ENCODE measurements at places on chromosomes 5 and 9.

DNA sequence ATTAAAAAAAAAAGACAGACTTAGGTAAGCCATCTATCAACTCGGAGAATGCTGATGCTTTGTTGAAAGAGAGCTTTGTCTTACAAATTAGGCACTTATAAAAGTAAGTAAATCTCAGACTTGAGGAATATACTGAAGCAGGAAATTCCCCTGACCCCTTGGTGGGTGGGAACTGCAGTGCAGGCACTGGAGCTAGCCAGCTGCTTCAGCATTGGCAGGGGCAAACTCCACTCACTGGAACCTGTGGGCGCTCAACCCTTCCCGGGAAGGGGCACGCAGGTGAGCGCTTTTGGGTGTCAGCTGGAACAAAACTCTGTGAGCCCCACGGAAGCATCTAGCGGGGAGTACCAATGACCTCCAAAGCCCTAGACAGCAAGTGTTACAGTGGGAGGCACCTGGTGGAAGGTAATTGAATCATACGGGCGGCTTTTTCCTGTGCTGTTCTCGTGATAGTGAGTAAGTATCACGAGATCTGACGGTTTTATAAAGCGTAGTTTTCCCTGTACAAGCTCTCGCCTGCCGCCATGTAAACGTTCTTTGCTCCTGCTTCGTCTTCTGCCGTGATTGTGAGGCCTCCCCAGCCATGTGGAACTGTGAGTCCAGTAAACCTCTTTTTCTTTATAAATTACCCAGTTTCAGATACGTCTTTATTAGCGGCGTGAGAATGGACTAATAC is 628.0 kb upstream of the CDH18 start:
- no peak for DNase-seq

GRCh38 chr9:34985311-34985899 is 4.1 kb upstream of the DNAJB5 start:
- DNase-seq: peak; percentile 58

DNA sequence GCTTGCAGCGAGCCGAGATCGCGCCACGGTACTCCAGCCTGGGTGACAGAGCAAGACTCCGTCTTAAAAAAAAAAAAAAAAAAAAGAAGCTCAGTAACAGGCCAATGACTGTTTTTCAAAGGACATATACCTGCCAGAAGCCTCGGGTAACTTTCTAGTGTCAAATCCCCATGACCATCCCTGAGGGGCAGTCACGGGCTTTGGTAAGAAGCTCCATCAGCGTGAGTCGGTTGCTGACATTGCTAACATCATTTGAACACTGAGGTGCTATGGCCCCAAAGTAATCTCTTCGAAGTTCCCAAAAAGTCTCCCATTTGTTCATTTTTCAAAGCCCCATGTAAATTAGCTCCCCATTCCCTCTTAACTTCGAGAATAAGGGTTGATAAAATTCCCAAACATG is 11.6 kb downstream of the NAIP start:
- DNase-seq: no peak

DNA sequence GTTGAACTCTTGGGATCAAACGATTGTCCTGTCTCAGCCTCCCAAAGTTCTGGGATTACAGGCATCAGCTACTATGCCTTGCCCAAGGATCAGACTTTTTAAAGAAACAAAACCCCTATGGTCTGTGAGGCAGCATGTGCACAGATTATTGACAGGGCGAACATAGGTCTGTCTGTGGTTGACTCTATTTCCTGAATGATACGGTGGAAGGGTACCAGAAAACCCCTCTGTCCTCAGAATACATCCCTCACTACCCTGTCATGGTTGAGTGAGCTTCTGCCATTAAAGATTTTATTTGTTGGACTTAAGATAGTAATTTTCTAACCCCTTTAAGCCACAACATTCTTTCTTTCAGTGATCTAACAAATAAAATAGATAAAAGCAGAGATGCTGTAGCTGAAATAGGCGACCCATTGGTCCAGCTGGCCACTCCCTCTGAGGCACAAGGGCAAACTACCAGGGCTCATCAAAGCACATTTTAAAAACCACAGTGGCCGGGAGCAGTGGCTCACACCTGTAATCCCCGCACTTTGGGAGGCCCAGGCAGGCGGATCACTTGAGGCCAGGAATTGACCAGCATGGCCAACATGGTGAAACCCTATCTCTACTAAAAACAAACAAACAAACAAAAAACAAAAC is 84.9 kb upstream of the ANKRD55 start:
- DNase-seq: no peak

DNA sequence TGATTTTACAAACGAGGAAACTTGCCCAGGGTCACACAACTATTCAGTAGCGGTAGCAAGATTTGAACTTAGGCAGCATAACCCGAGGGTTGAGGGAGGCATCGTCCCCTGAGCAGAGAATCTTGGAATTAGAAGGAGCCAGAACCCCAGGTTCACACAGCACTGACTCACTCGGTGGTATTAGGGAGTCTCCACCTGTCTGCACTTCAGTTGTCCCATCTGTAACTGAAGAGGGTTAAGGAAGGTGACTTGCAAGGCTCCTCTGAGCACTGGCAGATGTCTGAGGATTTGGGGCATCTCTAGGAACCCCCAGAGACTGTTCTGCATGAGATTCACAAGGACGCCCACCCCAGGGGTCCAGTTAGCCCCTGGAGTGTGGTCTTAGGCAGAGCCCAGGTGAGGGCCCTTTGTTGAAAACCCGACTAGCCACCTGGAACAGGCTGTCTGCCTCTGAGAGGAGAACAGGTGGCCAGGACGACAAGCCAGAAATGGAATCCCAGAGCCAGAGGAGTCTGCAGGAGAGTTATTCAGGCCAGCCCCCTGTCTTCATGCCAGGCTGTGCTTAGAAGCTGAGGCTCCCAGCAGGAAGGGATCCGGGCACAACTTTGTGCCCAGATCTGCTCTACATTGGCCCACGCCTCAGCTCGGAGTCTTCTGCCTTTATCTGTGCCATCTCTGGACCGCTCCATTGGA is 50.0 kb upstream of the ORM1 start:
- no peak for DNase-seq

- no peak for DNase-seq
Observed at GRCh38 chr9:107131108-107131799, 151.8 kb upstream of the RAD23B start.

GRCh38 chr5:85823462-85824426 is 794.0 kb upstream of the COX7C start:
- DNase-seq: no peak

DNA sequence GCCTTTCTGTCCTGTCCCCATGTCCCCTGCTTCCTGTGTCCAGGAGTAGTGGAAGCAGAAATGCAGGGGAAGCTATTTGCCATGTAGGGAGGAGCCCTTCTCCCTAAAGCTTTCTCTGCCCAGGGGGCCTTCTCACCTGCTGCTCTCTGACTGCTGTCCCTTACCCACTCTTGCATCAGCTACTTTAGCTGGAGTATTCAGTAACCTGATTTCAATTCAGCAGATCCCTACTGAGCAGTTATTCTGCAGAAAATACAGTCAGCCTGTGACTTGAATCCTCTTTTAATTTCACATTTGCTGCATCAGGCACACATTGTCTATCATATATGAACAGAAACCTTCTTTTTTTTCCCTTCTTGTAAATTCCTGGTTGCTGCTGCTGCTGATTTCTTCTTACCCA is 90.4 kb downstream of the MVB12B start:
- DNase-seq: no peak

- no peak for DNase-seq
Observed at GRCh38 chr5:179142434-179143198, 82.4 kb downstream of the ZNF354C start.

- no peak for DNase-seq
Observed at GRCh38 chr5:143641549-143642355, 170.2 kb upstream of the HMHB1 start.

DNA sequence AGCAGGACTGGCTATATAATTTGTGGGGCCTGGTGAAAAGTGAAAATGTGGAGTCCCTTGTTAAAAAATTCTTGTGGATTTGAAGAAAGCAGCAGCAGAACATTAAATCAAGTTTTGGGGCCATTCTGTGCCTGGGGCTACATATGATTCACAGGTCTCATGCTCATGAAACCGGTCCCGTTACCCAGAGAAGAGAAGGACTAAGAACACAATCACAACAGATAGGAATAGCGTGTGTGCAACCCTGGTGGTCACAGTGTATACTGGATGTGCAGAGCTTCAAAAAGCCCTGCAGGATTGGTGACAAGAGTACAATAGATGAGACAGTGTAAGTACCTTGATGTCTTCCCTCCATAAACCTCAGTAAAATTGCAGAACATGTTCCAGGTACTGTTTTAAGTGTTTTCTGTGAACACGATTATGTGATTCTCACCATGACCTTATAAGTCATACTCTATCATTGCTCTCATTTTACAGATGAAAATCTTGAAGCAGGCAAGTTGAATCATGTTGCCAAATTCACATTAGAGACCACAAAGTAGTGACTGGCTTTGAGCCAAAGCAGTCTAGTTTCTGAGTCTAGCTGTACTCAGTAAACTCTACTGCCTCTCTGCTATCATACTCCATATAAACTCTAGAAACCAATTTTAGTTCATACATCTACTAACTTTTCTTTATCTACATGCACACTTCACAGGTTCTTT is 636.5 kb downstream of the TAF11L14 start:
- DNase-seq: no peak

- DNase-seq: no peak
Observed at GRCh38 chr9:112170968-112171367, 4.1 kb downstream of the SUSD1 start.

- DNase-seq: no peak
Observed at GRCh38 chr9:125969868-125970267, 222.7 kb downstream of the PBX3 start.

DNA sequence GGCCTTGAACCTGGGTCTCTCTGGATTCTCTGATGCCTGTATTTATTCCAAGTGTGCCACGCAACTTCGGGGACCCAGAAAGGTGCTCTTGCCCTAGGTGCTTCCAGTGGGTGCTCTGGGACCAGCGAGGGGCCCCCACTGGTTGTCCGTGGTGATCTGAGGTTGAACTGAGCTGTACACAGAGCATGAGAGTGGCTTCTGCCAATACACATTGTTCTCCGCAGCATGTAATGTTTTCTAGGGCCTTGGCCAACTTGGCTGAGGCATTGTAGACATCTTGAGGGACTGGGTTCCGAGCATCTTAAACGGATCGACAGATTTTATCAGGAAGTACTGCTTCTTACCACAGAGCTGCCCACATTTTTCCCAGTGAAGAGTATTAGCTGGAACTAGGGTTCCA is 117.9 kb downstream of the MTX3 start:
- DNase-seq: no peak

DNA sequence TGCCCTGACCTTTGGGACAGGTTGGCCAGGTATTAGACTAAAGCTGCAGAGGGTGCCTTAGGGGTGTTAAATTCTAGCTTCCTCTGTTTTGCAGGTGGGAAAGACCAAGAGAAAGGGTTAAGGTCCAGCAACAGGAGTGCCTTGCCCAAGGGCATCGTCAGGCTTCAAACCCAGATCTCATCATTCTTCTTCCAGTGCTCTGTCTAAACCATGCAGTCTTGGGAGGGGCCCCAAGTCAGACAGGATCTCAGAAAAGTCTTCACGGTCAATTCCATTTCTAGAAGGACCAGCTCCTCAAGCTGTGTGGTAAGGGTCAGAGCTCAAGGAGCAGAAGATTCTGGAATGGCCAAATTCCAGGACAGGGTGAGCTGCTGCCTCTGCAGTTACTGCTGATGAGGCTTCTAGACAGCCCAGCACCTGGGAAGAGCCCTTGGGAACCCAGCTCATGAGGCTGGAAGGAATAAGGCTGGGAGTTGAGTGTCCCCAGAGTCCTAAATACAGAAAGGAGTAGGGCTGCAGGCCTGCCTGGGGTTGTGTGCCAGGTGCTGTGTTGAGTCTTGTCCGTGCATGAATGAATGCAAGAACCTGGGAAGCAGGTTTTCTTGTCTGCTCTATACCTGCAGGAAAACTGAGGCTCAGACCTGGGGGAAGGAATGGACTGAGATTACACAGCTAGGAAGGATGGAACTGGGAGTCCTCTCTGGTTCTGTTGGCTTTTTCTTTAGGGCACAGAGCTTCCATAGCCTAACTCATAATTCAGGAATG is 69.3 kb downstream of the WWC1 start:
- DNase-seq: no peak

GRCh38 chr9:133512253-133513213 is 12.2 kb downstream of the MYMK start:
- no peak for DNase-seq

GRCh38 chr9:96279932-96280331 is 22.0 kb downstream of the HSD17B3 start:
- DNase-seq: no peak

DNA sequence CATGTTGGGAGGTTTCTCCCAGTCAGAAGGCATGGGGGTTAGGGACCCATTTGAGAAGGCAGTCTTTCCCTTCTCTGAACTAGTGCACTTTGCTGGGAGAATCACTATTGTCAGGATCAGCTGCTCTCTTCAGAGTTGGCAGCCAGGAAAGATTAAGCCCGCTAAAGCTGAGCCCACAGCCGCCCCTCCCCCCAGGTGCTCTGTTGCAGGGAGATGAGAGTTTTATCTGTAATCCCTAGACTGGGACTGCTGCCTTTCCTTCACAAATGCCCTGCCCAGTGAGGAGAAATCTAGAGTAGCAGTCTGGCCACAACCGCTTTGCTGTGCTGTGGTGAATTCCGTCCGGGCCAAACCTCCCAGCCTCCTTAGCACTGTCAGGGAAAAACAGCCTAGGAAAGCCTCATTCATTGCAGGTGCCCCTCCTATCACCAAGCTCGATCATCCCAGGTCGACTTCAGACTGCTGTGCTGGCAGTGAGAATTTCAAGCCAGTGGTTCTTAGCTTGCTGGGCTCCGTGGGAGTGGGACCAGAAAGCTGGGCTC is 69.8 kb downstream of the CNTLN start:
- no peak for DNase-seq

GRCh38 chr5:72187388-72188075 is 80.3 kb downstream of the MAP1B start:
- no peak for DNase-seq

DNA sequence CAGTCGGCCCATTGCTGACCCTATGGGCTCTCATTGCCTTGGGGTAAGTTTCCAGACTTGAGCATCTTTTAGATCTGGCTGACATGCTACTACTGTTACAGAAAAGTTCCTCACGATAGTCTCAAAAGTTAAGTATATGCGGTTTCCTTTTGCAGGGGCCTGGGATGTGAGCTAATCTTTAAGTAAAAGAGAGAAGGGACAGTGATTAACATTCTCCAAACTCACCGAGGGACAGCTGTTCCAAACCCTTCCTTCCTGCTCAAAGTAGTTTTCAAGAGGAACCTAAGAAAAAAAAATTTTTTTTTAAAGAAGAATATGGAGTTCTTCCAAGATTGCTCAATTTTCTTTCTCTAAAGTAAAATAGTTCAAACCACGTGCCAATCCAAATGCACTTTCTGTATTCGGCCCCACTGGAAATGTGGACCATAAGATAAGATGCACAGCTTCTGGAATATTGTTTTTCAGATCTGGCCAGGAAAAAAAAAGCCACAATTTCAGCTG is 168.0 kb upstream of the SPRY4 start:
- DNase-seq: no peak

GRCh38 chr5:171477101-171477500 is 57.7 kb downstream of the FGF18 start:
- no peak for DNase-seq

- no peak for DNase-seq
Observed at GRCh38 chr5:176700239-176700847, 53.1 kb downstream of the TSPAN17 start.
